Hematopoietic multipotent progenitor cell treated with erythropoietin and hydrocortisone succinate and interleukin-3 and kit ligand, for 4 days (in vitro differentiated cells): ENCODE measurements at places on chromosomes 7 and 10.

- DNase-seq, result no peak
These were observed 3.9 kb downstream of the CLDN4 start for GRCh38 chr7:73834626-73835191.

- DNase-seq, result no peak
These were observed 1.4 kb upstream of the DRGX start for GRCh38 chr10:49397036-49397999.

DNA sequence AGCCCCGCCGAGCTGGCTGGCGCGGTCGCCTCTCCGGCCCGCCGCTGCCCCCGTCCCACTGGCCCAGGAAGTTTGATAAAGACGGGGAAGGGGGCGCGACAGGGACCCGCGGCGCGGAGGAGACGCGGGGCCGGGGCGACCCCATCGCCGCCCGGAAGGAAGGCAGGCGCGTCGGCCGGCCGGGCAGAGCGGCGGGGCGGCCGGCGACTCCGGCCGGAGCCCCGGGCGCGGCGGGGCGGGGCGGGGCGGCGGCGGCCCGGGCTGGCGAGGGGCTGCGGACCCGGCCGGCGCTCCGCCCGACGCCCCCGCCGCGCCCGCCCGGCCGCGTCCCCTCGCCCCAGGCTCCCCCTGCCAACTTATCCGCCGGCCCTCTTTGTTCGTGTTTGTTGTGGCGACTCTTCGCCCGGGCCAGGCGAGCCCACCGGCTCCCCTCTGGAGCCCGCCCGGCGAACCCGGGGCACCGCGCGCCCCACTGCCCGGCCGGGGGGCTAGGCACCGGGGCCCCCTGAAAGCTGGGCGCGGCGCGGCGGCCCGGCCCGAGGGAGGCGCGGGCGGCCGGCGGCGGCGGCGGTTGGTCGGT, 571 bp downstream of the KDM7A start:
- DNase-seq, result no peak

- DNase-seq, result no peak
These were observed 305.4 kb downstream of the SDK1 start for GRCh38 chr7:3606436-3606835.

DNA sequence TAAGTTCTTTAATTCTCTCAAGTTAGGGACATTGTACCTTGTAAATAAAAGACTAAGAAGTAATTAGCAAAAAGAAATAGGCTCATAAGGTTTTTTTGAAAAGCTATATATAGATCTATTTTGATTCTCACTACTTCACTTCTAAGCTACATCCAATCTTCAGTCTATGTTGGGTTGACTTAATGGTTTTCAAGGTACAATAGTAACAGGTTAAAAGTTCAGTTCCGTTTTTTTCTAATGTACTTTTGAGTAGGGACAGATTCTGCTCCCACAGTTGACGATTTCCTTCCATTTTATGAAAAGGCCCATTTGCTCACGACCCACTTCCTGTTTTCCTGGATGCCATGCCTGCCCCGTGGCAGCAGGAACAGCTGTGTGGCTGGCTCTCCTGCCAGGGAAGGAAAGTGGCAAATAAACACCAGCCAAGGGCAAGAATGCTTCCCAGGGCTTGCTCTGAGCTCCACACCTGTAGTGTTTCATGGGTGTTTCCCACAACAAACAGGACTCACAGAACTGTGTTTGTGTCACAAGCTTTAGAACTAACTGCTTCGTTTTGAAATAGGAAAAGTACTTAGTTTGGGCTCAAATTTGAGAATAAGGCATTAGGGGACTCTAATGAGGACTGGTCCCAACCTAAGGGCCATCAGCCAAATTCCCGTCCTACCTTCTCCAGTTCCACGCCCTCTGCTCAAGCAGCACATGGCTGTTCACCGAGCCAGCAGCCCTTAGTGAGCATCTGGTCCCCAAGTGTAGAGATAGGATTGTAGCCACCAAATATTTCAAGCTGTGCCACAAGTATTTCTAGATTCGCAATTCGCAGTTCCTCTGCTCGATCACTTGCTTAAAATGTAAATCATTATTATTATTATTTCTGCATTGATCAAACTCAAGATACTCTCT, 240.7 kb downstream of the COBL start:
- DNase-seq, result peak; percentile 13
